ENCODE measurements at places on chromosomes 6 and 20. TPM values are rescaled to one million over a fixed set of nuclear protein-coding genes. Genes with fewer than 3 reads are reported as not detected.

GRCh38 chr20:41690702-41691101 lies 72.5 kb upstream of the CHD6 start:
- peaks cover 4% of the 10 kb centered on the region for H3K4me1 ChIP-seq
- H3K27ac ChIP-seq = no peak overlapping the region
- H3K27me3 ChIP-seq = no peaks in the 10 kb centered on the region

Gene TLDC2
- 2.3 TPM for total RNA-seq

Gene CST5
- not detected for total RNA-seq

Gene RAB44
- total RNA-seq = 1.5 TPM

GRCh38 chr6:85388531-85388930 lies 61.4 kb upstream of the NT5E start:
- H3K36me3 ChIP-seq = no peaks in the 10 kb centered on the region
- no peaks in the 10 kb centered on the region for H3K27me3 ChIP-seq
